Muscle of back (tissue), 13 donors: ENCODE measurements at places on chromosomes 2 and 18. TPM values are rescaled to one million over a fixed set of nuclear protein-coding genes. Genes with fewer than 3 reads are reported as not detected.

The GPBAR1 gene
- 2.8 TPM for polyA plus RNA-seq

The ABCG8 gene
- polyA plus RNA-seq, result 0.04 TPM

The PLCD4 gene
- 16.7 TPM for polyA plus RNA-seq

The TWSG1 gene
- polyA plus RNA-seq, result 51.8 TPM

The TTLL4 gene
- 25.6 TPM for polyA plus RNA-seq

The SERPINB3 gene
- not detected for polyA plus RNA-seq
